CD8-positive, alpha-beta memory T cell (primary cell): ENCODE measurements at places on chromosomes 16 and 17. TPM values are rescaled to one million over a fixed set of nuclear protein-coding genes. Genes with fewer than 3 reads are reported as not detected.

The SDK2 gene
- total RNA-seq, result 0.44 TPM

The RASD1 gene
- total RNA-seq, result 1.1 TPM

The OR3A1 gene
- 0.46 TPM for total RNA-seq

The SULT1A4 gene
- total RNA-seq, result 0.78 TPM

The LONP2 gene
- 54.9 TPM for total RNA-seq
